ENCODE measurements at places on chromosomes 2 and 18.

GRCh38 chr2:144509001-144509878 is 10.7 kb downstream of the ZEB2 start:
- DNase-seq = no peak

DNA sequence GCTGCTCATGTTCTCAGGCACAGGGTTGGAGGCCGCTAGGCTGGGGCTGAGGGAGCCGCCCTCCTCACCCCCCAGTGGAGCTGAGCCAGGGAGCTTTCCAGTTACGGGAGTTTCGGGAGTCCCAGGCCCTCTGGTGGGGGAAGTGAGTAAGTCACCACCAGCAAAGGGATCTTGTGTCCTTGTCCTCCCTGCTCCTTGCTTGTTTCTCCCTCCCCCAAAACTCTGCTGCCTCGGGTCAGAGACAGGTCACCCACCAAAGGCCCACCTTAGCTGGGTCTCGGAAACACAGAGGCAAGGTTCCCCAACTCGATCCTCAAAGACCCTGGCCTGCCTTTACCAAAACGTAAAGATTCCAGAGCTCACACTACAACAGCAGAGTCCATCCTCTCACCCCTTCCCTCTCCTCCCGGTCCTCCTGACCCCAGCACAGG is 60.5 kb upstream of the POMC start:
- no peak for DNase-seq

DNA sequence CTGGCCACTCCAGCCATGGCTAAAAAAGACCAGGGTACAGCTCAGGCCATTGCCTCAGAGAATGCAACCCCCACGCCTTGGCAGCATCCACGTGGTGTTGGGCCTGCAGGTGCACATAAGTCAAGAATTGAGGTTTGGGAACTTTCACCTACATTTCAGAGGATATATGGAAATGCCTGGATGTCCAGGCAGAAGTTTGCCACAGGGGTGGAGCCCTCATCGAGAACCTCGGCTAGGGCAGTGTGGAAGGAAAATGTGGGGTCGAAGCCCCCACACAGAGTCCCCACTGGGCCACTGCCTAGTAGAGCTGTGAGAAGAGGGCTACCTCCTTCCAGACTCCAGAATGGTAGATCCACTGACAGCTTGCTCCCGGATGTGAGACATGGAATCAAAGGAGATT is 477.3 kb downstream of the LPIN1 start:
- no peak for DNase-seq

- no peak for DNase-seq
These were observed 9.0 kb upstream of the MBP start for GRCh38 chr18:77141401-77142118.

DNA sequence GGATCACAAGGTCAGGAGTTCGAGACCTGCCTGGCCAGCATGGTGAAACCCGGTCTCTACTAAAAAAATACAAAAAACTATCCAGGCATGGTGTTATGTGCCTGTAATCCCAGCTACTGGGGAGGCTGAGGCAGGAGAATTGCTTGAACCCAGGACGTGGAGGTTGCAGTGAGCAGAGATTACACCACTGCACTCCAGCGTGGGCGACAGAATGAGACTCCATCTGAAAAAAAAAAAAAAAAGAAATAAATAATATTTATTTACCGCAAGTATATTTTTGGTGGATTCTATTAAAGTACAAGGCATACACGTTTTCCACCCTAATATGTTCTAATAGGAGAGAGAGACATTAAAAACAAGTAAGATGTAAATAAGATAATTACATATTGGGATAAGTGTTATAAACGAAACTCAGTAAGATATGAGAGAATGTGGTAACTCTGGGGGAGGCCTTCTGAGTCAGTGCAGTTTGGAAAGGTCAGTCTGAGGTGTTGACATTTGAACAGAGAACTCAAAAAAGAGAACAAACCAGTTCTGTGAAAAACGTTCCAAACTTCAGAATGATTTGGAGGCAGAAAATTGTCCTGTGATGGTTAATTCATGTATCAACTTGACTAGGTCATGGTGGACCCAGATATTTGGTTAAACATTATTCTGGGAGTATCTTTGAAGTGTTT is 8.8 kb upstream of the POLI start:
- DNase-seq = no peak

- DNase-seq = no peak
These were observed 272.8 kb upstream of the MMADHC start for GRCh38 chr2:149860276-149860921.

- no peak for DNase-seq
These were observed 189.6 kb downstream of the MIB1 start for GRCh38 chr18:21930177-21930576.

- DNase-seq = peak; percentile 45
These were observed 177.3 kb downstream of the HAUS1 start for GRCh38 chr18:46281185-46282176.

DNA sequence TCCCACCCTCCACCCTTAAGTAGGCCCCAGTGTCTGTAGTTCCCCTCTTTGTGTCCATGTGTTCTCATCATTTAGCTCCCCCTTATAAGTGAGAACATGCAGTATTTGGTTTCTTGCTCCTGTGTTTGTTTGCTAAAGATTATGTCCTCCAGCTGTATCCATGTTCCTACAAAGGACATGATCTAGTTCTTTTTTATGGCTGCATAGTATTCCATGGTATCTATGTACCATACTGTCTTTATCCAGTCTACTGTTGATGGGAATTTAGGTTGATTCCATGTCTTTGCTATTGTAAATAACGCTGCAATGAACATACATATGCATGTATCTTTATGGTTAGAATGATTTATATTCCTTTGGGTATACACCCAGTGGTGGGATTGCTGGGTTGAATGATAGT is 150.1 kb upstream of the PGAP1 start:
- no peak for DNase-seq

DNA sequence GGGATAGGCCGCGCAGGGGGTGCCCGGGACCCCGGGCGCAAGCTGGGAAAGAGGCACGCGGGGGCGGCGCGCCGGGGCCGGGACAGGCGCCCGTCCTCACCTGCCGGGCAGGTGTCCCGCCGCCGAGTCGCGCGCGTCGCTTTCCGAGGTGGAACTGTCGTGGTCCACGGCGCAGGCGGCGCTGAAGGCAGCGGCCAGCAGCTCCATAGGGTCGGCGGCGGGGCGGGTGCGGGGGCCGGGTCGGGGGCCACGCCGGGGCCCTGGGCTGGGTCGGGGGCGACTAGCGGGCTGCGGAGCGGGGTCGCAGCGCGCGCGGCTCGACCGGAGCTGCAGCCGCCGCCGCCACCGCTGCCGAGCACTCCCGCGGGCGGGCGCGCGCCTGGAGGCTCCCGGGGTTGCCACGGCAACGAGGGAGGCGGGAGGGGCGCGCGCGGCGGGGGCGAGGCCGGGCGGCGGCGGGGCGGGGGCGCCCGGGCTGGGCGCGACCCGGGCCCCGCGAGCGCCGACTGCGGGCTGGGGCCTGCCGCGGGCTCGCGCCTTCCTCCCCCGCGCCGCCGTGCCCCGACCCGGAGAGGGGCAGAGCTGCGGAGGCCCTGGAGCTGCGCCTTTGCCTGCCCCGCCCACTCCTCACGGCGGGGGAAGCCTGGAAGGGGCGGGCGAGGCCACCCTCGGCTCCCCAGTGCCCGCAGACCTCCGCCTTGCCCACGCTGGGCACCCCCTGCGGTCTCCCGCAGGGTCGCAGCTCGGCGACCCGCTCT is 57.9 kb downstream of the SNORC start:
- DNase-seq = no peak

DNA sequence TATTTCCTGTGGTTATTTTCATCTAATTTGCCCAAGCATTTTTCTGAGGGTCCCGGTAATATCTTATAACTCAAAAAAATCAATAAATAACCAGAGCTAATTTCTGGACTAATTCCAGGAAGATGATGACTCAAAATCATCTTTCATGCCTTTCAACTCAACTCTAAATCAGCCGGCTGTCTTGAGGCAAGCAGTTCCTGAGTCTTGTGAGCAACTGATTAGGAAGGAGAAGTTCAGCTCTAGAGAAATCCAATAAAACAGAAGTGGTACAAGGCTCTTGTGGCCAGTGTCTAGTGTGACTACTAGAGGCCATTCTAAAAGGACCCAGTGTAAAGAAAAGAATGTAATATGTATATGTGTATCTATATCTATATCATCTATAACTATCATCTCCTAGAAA is 890.4 kb downstream of the TRIB2 start:
- DNase-seq = no peak

GRCh38 chr2:240797500-240797895 is 22.5 kb downstream of the KIF1A start:
- DNase-seq = no peak

- peak; percentile 94 for DNase-seq
These were observed 143.1 kb upstream of the TTC39C start for GRCh38 chr18:23871410-23871809.

- DNase-seq = no peak
These were observed 24.9 kb downstream of the TET3 start for GRCh38 chr2:74009577-74009976.

GRCh38 chr18:61198486-61198885 is 134.7 kb upstream of the CDH20 start:
- DNase-seq = no peak

DNA sequence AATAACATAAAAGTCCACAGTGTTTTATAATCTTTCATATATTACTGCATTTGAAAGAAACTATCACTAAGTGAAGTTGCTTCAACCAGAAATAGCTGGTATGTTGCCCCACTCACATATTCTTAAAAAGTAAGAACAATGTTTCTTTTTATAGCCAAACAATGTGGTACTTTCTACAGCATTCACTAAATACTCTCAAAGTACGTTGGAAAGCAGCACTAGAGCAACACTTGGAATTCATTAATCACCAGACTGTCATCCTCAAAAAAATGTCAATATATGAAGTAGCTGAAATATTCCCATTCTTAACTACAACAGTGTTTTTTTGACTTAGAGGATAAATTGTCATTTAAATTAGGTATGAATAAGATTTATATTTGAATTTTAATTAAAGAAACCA is 32.8 kb downstream of the COBLL1 start:
- no peak for DNase-seq

GRCh38 chr2:19850056-19851050 is 51.4 kb downstream of the TTC32 start:
- no peak for DNase-seq

- no peak for DNase-seq
These were observed 551.8 kb upstream of the SOX11 start for GRCh38 chr2:5140347-5140746.

DNA sequence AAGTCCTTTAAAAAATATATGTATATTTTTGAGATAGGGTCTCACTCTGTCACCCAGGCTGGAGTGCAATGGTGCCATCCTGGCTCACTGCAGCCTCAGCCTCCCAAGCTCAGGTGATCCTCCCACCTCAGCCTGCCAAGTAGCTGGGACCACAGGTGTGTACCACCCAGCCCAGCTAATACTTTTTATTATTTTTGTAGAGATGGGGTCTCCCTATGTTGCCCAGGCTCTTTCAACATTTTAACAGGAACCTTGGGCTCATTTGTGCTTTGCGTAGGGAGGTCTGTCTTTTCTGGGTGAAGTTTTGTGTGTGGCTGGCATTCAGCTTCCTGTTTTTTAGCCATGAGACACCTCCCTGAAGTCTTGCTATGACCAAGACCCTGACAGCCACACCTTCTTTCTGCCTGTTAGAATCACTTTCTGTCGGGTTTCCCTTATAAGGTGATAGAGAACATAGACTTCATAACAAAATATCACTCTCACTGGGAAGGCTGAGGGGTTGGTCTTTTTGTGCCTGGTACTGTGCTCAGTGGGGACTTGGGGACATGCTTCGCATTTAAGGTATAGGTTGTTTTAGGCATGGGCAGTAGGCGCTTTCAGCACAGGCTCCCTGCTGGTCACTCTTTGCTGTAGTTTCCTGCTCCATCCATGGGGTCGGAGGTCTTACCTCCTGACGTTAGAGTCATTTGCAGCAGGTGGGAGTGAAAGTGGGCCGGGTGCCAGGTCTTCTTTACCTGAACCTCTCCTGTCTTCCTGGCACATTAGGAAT is 3.4 kb downstream of the RAB31 start:
- no peak for DNase-seq

DNA sequence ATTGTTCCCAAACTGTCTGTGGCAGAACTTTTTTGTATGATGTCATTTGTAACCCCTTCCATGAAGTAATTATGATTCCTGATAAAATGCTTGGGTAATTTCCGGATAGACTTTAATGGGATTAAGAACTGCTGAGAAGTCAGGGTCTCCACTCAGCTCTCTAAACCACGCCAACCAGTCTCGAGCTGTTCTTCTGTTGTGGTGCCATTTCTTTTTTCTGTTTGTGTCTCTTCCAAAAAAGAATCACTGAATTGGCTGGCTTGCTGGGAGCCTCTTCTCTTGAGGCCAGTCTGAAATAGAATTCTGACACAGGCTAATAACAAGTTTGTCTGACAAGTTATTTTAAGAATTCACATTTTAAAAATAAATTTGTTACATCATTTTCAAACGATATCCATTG is 198.9 kb downstream of the BCL2 start:
- no peak for DNase-seq

DNA sequence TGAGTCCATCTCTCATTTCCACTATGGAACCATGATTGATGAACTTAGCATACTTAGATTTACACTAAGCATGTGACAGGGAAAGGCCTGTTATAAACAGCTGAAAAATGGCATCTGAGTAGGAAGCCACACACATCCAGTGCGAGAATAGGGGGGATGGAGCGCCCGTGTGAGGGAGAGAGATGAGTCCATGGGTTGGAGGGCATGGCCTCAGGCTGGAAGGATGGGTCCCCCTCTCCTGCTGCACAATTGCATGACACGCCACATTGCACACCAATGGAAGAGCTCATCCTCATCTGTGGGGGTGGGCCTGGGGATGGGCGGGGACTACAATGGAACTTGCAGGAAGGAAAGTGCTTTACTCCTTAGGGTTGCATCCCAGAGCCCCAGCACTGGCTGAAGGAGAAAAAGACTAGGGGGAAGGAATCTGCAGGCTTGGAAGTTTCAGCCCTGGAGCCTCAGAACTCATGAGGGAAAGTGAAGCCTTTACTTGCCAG is 46.4 kb upstream of the CXCR4 start:
- DNase-seq = no peak

DNA sequence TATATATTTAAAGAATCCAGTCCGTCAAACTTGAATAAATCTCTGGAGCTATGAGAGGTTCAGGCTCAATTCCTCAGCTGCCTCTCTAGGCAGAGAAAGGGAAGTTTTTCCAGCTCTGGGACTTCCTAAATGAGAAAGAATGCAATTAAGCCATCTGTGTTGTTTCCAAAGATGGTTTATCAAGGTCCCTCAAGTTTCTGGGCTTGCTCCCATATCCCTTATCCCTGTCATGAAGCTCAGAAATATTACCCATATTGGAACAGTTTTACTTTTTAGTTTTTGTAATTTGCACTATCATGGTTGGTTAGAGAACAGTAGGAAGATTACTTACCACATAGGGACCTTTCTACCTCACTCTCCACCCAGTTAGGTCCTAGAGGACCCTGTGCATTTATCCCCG is 1.4 kb downstream of the CNTNAP5 start:
- no peak for DNase-seq

DNA sequence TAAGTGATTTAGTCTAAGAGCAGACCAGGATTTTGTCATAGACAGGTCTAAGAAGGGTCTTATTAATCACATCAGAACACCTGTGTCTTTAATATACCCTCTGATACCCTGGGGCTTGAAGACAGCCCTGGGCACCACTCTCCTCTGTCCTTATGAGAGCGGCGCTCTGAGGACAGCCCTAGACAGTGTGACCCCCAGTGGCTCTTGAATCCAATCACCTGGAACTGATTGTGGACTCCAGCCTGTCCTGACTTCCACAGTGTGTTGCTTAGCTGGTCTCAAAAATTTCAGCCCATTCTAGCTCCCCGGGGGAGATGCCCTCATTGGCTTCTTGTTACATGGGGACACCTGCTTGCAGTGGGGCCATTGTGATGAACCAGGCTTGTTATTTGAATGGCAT is 195.8 kb upstream of the SMAD2 start:
- no peak for DNase-seq

- DNase-seq = no peak
These were observed 105.4 kb downstream of the QPCT start for GRCh38 chr2:37449761-37450296.

GRCh38 chr2:169662744-169663143 is 31.5 kb downstream of the CFAP210 start:
- no peak for DNase-seq

All from CD4-positive, alpha-beta memory T cell (primary cell).